Left kidney (tissue), 8 donors: ENCODE measurements at places on chromosomes 7 and 10.
A peak's percentile ranks its signal among the peaks of the same experiment; 100 is the strongest.

DNA sequence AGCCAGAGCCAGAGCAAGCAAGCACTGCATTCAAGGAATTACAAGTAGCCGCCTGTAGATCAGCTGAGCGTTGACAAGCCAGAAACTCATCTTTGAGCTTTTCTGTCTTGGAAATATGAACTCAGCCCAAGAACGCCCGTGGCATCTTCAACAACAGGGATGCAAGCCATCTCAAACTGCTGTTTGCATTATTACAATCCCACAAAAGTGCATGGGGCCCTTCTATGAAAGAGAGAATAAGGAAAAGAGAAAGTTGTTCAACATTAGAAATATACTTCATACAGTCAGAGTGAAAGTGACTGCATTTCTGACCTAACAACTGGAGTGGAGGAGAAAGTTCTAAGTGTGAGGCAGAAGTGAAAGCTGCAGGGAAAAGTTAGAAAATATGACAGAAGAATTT is 6.5 kb downstream of the SGCE start:
- no peak for DNase-seq

DNA sequence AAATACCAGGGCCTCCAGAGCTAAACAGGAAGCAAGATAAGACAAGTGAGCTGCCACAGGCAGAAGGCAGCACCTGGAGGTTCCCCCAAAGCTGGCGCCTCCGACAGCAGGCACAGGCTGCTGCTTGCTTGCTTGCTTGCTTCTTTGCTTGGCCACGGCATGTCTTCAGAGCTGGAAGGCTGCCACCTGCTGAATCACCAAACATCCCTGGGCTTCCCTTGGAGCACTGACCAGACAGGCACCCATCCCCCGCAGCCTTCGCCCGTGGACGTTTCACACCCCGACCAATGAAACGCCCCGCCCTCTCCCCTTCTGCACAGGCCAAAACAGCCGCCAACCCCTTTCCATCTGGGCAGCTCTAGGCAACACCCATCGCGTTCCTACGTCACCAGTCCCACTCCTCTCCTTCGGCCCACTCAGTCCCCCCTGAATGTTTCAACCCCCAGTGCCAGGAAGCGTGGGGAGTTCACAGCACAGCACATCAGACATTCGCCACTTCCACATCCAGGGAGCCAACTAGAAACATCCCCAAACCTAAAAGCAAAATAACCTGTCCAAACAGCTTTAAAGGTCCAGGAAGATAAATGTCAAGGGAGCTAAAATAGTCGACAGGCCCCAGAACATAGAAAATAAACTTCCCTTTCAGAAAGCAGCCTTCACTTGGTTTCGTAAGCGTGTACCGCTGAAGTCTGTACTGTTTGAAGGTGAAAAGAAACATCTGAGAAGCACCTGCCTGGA is 1.6 kb downstream of the SGMS1 start:
- peak; percentile 71 for DNase-seq

DNA sequence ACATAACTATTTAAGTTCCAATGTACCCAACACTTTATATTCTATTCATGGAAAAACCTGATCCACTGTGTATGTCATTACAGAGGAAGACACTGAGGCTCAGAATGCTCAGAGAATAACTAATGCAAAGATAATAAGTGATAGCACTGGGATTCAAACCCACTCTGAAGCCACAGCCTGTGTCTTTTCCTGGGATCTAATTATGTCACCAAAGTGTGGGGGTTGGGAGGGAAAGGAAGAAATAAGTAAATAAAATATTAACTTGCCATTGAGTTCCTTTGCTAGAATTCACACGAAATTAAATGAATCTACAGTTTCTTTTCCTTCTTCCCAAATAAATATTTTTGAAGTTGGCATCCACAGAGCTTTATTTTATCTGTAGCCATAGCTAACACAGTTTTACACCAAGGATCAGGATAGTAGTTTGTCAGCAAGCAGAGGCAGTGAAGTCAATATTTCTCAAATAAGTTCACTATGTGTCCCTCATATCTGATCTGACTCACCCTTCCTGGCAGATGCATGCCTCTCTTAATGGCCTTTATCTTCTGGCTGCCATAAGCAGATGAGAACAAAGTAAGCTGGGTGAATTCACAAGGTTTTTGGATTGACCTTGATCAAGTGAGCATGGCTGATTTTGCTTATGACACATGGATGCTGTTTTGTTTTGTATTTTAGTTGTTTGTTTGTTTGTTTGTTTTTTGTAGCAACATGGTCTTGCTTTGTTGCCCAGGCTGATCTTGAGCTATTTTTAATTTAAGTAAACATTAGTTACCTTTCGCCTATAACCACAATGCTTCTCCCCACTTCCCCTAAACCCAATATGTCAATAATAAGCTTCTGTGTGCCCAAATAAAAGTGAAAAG is 6.3 kb downstream of the RAPGEF5 start:
- no peak for DNase-seq

DNA sequence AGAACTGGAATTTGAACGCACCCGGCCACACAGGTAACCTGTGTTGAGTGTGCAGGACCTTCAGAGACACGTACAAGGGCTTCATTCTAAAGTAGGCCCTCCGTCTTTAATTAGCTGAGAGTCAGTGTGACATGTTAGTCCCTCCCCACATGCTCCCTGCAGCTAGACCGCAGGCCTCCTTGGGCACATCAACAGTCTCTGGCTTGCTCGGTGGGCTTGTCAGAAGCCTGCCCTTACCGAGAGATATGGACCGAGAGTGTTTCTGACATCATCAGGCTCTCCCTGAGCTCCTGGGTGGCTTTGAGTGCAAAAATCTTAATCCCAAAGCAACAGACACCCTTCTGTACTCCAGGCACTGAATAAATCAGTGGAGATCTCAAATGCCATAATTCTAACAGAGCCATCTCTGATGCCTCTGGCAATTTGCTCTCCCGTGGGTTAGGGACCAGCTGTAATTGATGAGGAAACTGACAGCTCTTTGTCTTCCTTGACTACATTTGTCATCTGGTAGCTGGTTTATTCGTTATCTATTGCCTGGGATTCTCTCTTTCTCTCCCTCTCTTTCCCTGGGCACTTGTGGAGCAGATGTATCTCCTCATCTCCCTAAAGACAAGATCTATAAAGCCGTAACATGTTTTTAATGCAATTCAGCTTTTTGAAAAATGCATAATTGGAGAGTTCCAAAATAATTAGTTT is 850.6 kb downstream of the TYW1 start:
- DNase-seq: no peak

DNA sequence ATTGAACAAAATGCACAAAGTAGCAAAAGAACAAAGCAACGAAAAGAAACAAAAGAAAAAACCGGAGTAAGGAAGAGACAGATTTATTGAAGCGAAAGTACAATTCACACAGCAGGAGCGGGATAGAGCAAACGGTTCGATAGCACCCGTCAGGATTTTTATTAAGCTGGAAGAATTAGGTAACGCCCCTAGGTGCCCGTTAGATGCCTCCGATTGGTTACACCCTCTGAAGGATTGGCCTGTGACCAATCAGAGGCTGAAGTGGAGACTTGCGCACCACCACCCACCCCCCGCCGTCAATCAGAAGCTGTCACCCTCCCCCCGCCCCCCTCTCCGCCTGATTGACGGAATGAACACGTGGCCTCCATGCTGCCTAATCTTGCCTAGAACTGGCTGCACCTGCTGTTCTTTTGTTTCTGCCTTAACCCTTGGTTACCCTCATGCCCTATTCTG is 16.8 kb downstream of the OCM2 start:
- DNase-seq: no peak

- DNase-seq: no peak
Measured at GRCh38 chr7:3591944-3592343, 290.9 kb downstream of the SDK1 start.
